ENCODE measurements at places on chromosomes 6 and 20.

GRCh38 chr20:62971950-62972844 lies 19.7 kb downstream of the SLC17A9 start:
- DNase-seq = peak; percentile 88

GRCh38 chr20:39277185-39277584 lies 315.0 kb downstream of the DHX35 start:
- DNase-seq = no peak

DNA sequence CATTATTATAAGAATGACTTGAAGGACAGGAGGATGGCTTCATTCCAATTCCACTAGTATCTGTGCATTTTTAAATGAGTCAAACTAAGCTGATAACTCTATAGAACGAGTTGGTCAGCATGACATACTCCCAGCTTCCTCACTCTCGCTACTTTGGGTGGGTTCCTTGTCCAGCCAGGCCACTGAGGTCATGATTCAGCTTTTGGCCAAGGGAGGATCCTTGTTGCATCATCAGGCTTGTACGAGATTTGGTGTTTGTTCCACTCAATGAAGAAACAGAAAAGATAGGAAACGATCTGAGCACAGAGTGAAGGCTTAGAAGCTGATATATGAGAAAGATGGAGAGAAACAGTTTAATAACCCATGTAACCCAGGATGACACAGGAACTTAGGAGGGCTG lies 19.8 kb downstream of the NEDD9 start:
- DNase-seq = no peak

- no peak for DNase-seq
Observed at GRCh38 chr6:21264288-21265033, 329.1 kb upstream of the SOX4 start.

- no peak for DNase-seq
Observed at GRCh38 chr6:130625825-130626527, 201.2 kb upstream of the SMLR1 start.

GRCh38 chr6:167736486-167737204 lies 90.1 kb upstream of the AFDN start:
- DNase-seq = no peak

- no peak for DNase-seq
Observed at GRCh38 chr6:109230453-109230852, 135.1 kb downstream of the CEP57L1 start.

DNA sequence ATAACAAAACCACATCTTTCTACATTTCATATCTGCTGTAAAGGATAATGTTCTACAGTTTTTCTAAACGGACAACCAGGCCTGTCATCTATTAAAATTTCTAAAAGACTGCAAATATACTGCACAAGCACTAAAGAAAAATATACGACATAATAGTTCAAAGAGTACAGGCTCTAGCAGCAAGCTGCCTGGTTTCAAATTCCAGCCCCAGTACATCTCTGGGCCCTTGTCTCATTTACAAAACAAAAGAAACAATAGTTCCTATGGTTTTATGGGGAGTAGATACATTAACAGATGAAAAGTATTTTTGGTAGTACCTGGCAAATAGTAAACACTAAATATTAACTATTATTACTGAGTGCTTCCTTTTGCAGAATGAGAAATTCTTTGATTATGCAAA lies 24.1 kb downstream of the DEK start:
- DNase-seq = no peak

DNA sequence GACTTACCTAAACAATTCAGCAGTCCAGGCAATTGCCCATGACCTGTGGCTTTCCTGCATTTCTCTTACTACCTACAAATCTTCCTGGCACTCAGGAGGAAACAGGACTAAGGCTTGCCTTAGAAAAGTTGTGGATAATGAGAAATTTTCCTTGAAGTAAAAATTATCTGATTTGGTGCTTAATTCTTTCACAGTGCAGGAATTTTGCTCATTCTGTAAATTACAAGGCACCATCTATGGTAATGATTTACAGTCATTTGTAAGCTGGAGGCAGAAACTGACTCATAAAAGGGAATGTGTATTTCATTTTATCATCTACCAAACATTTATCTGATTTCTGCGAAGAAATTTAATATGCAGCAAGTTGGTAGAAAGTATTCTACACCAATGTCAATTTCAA lies 211.5 kb upstream of the FKBP1C start:
- no peak for DNase-seq

DNA sequence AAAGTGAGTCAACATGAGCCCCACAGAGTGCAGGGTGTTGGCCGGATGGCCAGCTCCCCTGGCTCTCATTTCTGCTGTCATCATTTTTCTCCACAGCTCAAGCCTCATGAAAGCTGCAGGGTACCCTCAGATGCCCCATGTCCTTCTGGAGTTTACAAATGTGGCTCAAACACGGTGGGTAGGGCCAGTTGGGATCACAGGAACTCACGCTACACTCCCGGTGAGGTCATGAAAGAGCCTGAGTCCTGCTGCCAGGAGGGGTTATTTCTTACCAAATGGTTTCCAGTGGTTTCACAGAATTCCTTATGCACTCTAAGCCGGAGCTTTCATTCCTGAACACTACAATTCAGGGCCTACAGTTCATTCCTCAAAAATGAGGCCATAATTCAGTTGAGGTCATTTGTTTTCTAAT lies 78.7 kb downstream of the TMEM170B start:
- no peak for DNase-seq

DNA sequence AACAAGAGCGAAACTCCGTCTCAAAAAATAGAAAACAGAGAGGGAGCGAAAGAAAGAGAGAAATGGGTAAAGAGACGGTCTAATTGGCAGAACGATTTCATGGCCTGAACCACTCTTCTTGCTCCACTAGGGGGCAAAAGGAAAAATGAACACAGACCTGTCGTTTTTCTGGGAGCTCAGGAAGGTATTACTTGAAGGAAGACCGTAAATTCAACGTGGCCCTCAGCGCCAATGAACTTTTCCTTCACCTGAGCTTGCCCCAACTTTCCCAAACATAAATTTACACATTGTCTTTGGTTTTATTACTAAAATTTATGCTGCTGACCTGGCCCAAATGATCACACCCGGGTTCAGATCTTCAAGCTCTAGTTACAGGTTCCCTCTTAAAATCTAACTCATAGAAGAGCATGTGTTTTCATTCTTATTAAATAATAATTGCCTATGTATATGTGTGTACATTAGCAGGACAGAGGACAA lies 67.3 kb downstream of the ATP9A start:
- DNase-seq = no peak

GRCh38 chr20:59560588-59561227 lies 43.6 kb upstream of the PHACTR3 start:
- no peak for DNase-seq

DNA sequence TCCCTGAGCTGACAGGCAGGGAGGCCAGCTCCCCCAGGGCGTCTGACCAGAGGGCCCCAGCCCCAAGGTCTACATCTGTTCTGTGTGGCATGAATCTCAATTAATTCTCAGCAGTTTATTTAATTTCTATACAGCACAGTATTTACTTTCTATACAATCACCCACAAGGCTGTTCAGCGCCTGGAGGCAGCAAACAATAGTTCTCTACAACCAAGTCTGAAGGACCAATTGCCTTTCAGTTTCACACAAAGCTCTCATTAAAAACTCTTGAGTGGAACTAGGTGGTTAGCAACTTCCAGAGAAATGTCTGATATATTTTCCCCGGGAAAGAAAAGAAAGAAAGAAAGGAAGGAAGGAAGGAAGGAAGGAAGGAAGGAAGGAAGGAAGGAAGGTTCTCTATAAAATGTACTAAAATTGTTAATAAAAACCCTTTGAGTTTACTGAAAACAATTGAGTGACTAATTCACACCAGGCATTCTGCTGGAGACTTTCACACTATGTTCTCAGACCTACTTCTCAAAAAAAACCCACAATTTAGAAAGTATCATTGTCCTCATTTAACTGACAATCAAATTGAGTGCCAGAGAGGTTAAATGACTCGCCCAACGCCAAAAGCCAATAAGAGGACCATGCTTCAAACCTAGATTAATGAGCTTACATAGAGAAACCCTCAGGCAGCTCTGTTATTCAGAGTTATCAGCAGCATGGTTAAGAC lies 62.5 kb downstream of the METTL24 start:
- no peak for DNase-seq

GRCh38 chr6:113697632-113698410 lies 159.3 kb upstream of the MARCKS start:
- DNase-seq = no peak

- DNase-seq = no peak
Observed at GRCh38 chr6:46051962-46052361, 36.3 kb upstream of the CLIC5 start.

DNA sequence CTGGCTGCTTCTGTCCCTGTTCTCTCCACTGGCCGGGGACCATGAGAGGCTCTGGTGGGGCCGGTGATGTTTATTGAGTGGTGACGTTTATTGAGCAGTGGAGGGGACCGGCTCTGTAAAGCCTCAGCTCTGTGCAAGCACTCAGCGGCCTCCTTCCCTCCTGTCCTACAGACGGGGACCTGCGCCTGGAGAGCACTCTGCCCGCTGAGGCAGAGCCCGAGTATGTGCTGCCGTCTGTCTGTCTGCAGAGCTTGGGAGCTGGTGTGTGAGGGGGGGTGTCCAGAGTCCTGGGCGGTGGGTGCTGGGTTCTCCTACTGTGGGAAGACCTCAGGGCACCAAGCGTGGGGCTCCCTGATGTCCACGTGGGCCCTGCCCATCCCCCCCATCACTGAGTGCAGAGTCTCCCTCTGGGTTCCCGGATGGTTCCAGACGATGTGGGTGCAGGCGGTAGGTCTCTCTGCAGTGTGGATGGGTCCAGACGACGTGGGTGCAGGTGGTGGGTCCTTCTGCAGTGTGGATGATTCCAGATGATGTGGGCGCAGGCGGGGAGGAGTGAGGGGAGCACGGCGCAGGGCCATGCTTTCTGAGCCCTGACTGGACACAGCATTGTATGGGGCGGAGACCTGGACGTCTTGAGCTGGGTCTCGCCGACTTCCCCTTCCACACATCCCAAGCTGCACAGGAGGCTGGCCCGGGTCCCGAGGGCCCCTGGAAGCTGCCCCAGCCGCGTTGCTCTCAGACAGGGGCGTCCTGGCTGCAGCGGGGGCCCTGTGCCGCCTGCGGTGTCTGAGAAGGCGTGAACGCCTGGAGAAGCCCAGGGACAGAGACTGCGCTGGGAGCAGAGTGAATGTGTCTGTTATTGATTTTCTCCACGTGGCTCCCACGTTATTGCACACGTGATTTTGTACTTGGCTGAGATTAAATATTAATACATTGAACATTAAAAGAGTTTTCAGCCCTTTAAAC lies 14.9 kb upstream of the BHLHE23 start:
- DNase-seq = no peak

DNA sequence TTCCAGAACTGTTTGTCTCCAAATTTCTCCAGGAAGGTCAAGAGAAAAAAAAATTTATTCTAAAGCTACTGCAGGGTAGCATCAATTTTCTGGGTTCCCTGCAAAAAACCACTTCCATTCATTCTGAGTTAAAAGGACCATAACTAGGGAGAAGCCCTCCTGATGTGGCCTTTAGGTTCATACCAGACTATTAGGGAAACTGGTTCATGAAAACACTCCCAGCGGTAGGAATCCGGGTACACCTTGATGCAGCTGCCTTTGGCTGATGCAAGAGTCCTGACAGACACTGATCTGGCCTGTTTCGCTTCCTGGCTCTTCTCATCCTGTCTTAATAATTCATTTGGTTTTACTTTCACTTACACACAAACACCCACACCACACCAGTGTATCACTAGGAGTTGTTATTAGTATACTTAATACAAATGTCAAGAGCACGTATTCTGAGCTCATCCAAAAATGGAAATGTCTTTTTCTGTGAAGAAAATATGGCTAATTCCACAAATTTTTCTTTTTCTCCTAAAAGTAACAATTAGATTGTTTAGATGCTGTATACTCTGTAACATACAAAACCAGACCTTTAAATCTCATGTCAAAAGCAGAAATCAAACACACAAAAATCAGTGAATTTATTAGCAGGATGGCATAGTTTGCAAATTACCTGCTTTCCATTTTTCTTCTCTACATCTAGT lies 38.4 kb upstream of the ARHGAP18 start:
- peak; percentile 26 for DNase-seq

GRCh38 chr20:53621482-53622246 lies 28.0 kb upstream of the ZNF217 start:
- no peak for DNase-seq

DNA sequence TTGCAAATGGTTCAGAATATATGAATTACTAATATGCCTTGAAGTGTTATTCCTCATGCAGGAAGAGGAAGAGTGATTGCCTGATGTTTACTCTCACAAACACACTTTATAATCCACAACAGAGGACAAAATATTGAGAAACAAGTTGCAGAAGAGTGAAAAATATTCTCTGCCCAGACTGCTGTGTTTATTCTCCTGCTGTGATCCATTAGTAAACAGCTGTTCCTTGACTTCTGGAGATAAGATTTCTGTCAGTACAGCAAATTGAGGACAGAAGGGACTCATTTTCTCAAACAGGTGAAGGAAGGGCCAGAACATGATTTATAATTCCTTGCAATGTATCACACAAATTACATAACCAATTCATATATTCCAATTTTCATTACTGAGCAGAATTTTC lies 148.0 kb downstream of the EPM2A start:
- DNase-seq = no peak

DNA sequence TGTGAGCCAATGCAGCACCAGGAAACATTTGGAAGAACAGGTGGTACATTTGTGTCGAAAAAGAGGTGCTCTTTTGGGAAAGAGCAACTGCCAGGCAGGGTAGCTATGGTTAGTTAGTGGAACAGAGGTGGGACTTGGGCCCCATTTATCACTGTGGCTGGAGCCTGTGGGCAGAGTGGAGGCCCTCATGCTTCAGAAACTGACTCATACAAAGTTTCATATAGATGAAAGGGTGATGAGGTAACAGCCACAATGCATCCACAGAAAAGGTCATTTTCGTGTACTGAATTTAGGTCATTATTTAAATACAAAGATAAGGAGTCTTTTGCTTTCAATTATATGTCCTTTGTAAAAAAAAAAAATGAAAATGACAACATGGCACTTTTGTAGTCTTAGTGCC lies 76.4 kb upstream of the HS3ST5 start:
- no peak for DNase-seq

DNA sequence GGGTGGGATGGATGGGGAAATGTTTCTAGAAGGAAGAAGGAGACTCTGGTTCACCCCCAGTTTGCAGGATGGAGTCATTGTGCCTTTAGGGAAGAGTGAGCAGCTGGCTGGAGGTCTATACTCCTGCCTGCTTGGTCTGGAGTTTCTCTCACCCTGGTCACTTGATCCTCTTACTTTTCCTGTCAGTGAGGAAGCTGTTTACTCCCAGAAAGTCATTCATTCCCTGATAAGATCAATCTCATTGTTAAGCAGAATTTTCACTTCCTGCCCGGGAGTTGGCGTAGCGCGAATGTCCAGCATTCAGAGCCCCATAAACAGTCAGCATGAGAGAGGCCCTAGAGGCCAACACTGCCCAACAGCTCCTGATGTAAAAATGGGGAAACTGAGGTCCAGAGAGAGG lies 70.4 kb upstream of the SIRPA start:
- no peak for DNase-seq

Measured in activated CD4-positive, alpha-beta T cell treated with anti-CD3 and anti-CD28 coated beads, Interleukin-2, amount 50 U/mL, for 1 hour (primary cell).